ENCODE measurements at places on chromosomes 11 and 22. TPM values are rescaled to one million over a fixed set of nuclear protein-coding genes. Genes with fewer than 3 reads are reported as not detected.

Gene CHRNA10
- 1.1 TPM for total RNA-seq

Gene SLC37A2
- 0.63 TPM for total RNA-seq

Gene LRRC75B
- total RNA-seq, result 6.0 TPM

Gene EXPH5
- 1.1 TPM for total RNA-seq

DNA sequence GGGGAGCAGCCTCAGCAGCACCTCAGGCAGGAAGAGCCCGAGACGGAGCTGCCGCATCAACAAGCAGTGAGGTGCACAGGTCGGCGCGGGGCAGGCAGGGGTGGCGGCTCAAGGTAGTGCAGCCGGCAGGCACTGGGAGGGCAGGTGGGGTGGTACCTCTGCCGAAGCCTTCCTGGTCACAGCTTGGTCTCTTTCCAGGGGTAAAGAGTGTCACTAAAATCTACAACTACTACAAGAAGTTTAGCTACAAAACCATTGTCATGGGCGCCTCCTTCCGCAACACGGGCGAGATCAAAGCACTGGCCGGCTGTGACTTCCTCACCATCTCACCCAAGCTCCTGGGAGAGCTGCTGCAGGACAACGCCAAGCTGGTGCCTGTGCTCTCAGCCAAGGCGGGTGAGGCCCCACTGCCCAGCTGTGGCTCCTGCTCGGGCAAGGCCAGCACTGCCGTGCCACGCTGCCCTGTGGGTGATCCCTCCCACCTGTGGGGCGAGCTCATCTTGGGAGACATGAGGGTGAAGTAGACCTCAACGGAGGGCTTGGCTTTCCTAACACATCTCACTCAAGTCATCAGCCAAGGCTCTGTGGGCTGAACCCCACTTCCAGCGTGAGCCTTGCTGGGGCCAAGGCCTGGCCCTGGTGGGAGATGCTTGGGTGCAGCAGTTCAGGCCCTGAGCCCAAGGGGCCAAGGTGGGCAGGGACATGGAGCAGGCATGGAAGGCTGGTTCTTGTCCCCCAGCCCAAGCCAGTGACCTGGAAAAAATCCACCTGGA lies 13.6 kb downstream of the GATD1 start:
- no peak for DNase-seq

GRCh38 chr22:20587206-20587958 lies 80.0 kb downstream of the MED15 start:
- no peak for DNase-seq

DNA sequence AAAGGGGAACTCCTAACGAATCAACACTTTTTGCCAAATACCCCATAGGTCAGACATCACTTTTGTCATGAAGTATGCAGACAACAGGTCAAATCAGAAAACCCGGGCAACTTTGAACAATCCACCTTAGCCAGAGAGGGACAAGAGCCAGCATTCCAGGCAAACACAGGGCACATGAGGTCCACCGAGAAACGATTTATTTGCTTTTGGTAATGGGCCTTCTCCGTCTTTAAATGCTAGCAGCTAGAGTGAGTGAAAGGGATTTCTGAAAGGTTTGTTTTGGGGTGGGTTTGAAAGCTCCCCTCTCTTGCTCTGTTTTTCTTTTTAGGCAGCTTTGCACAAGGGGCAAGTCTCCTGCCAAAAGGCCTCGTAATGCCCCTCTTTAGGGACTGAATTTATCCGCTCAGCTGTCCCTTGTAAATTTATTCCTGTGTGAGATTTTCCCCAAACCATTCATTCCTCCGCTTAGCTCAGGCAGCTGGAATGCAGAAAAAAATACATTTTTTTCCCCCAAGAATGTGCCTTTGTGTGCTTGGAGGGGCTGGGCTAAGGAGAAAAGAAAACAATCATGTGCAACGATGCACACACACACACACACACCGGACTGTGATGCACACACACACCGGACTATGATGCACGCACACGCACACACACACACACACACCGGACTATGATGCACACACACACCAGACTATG lies 196.9 kb downstream of the SNX19 start:
- peak; percentile 76 for DNase-seq

DNA sequence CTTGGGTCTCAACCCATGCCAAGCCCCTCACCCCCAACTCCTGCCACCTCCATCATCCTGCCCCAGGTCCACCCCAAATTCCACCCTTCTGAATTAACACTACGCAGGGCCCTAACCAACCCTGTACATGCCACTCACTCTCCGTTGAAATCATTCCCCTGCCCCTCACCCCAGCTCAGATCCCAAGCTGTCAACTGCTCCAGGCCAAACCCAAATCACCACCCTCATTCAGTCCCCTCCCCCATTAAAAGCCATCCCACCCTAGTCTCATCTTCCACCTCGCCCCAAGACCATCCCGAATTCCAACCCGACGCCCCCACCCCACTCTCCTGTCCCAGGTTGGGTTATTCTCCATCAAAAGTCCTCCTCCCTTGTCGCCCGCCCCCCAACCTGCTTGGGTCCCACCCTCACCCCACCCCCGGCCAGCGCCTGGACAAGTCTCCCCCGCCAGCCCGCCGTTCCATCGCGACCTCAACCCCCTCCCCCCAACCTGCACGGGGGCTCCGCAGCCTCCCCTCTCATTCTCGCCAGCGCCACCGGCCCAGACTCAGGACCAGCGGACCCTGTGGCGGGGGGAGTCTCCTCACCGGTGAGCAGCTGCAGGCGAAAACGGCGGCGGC lies 466 bp downstream of the FAM168A start:
- DNase-seq, result no peak

DNA sequence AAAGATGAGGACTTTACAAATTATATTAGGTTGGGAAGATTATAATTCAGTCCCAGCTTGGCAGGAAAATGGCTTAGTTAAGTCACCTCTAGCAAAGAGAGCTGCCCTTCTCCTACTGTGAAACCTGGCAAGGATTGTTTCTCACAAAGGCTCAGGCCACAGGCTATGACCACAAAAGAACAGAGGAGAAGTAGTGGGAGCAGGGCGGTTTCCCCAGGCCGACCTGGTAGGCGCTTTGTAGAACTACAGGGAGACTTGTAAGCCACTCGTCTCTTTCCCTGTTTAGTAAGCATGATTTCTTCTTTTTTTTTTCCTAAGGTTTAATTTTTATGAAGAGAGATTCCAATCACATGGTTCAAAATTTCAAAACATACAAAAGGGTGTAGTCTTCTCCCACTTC lies 4.6 kb downstream of the SNAP29 start:
- DNase-seq, result no peak

- DNase-seq, result no peak
Observed at GRCh38 chr11:79896258-79896657, 455.4 kb upstream of the TENM4 start.

DNA sequence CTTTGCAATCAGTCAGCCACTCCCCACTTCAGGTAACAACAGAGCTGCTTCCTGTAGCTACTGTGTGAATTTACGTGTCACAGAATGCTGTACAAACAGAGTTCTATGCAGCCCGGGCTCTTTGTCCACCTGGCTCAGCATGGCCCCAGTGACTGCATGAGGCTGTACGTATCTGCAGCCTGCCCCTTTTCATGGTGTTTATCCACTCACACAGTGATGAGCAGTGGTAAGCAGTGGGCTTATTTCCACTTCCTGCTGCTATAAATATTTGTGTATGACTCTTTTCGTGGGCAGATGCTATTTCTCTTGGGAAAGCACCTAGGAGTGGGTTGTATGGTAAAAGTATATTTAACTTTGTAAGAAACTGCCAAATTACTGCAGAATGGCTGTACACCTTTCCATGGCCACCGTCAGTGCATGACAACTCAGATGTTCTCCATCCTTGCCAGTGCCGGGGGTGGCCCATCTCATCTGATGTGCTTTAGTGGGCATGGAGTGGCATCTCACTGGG lies 43.3 kb downstream of the MYEOV start:
- peak; percentile 34 for DNase-seq

- DNase-seq, result no peak
Observed at GRCh38 chr11:114596175-114596919, 761 bp upstream of the NXPE4 start.

- DNase-seq, result peak; percentile 93
Observed at GRCh38 chr11:128522055-128522942, 65.1 kb downstream of the ETS1 start.

DNA sequence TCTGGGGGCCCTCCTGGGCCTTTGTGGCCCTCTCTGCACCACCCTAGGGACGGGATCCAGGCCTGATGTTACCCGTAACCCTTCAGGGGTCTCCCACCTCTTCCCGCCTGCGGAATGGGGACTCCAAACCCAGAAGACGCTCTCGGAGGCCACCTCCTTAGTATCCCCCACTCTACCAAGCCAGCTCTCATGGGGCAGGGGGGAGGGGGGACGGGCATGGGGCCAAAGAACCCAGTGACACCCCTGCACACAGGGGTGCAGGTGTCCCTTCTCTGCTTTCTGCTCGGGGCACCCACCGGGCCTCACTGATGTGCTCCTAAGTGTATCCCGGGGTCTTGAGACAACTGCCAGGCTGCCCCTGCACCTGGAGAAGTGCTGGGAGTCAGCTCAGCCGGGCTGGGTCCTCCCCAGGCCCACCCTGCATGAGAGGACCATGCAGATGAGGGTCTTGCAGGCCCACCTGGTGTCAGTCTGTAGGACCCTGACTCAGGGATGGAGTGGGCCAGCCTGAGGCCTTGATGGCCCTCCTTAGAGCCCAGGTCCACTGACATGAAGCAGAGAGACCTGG lies 176.9 kb downstream of the IGLL1 start:
- DNase-seq, result no peak

- no peak for DNase-seq
Observed at GRCh38 chr11:73629907-73630306, 16.5 kb upstream of the PLEKHB1 start.

All from fibroblast of the aortic adventitia (primary cell).